ENCODE measurements at places on chromosomes 4 and X. TPM values are rescaled to one million over a fixed set of nuclear protein-coding genes. Genes with fewer than 3 reads are reported as not detected.

DNA sequence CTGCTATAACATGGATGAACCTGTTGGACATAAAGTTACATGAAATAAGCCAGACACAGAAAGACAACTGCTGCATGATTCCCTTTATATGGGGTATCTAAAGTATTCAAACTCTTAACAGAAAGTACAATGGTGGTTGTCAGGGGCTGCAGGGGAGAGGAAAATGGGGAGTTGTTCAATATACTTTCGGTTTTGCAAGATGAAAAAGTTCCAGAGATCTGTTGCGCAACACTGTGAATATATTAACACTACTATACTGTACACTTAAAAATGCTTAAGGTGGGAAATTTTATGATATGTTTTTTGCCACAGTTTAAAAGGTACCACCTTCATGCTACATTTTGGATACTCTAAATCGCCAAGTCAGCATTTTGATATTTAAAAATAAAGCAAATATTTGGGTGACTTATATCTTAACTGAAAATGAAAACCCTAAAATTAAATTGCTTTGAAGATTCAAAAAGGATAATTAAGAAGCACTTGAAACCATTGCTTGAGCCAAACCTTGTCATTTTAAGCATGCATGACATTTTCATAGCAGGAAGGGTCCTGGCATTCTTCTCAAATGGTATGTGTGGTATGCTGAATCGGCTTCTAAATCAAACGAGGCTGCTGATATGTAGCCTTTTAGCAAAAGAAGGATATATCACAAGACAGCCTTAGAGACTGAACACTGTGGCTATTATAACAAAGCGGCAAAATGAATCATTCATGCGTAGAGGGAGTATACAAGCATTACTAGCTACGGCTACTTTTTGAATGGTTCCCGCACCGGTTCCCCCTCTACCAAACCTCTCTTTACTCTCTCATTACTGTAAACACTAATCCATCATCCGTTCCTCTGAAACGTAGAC, 607.1 kb upstream of the DIPK2B start:
- no peak for DNase-seq

DNA sequence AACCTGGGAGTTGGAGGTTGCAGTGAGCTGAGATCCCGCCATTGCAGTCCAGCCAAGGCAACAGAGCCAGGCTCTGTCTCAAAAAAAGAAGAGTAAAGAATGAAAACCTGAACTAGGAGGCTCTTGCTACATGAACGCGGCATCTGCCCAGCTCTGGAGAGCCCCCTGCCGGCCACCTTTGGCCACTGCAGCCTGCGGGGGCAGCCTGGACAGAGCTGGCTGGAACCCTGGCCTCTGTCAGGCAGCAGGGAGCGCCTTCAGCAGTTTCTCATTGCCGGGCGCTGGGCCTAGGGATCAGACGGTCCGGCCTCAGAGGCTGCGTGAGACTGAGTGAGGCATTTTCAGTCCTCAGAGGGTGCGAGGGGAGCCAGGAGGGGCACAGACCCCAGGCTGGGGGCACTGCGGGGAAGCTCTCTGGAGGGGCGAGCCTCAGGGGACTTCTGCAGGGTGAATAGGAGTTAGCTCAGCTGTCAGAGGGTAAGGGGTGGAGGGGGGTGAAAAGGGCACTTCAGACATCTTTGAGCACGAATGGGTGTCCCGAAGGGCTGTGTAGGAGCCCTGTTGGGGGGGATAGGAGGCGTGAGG, 17.5 kb downstream of the DOK7 start:
- DNase-seq, result peak; percentile 79

DNA sequence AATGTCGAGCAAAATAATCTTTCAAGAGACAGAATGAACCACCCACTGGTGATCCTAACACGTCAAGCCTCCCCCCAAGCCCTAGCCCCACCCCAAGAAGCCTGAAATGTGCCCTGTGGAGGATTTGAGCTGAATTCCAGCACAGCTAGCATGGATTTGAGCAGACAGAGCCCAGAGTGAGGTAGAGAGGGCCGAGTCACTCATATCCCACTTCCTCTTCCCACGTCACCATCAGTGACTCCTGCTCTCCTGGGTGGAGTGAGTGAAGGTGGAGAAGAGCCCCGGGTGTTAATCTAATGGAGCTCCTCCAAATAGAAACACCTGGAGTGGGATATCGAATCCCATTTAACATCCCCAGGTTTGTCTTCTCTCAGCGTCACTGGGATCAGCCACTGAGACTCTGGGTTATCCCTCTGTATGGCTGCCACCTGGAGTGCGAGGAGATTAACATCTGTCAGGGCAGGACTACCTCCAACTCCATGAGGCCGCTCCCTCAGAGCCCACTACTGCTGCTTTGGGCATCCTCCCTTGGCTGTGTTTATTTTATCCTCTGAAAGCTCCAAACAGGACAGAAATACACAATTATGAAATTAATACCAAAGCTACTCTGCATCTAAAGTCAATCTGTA, 136.6 kb downstream of the NWD2 start:
- DNase-seq, result no peak

DNA sequence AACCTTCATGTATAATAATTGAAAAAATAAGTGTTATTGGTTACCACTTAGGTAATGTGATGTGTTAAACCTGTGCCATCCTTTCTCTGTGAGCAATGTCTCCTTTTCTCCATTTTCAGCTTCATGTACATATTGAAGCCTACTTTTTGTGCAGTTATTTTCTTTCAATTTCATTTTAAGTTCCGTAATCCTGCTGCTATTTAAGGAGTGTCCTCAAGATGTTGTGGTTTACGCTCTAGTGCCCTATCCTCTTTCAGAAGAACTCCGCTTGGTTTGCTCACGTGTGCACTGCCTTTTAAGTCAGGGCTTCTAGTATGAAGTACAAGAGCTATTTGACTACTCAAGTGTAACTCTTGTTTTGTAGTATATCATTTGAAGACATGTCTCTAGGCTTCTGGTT, 2253.2 kb upstream of the TENM3 start:
- DNase-seq, result no peak

- DNase-seq, result no peak
Observed at GRCh38 chr4:95641571-95641970, 92.8 kb upstream of the UNC5C start.

DNA sequence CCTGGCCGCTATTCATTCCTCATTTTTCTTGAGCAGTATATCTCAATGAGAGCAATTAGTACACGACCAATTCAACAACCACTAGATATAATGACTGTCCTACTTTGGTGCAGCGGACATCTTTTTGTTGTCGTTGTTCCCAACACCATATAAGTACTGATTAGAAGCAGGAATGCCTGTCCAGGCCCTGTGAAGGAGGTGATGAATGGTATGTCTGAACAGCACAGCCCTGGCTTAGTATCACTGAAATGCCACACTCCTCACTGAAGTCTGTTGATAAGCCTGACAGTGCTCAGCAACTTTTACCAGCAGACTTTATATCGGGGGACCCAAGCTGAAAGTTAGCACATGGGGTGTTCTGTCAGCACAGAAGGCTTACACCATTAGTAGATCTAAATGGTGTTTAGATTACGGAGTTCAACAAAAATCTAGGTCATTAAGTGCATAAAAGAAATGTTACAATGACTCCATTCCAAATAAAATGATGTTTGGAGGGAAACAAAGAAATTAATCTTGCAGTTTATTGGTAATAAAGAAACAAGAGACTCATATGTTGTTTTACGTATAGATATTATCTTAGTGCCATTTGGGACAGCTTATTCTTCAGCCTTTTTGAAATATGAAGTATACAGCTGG, 228.3 kb upstream of the TTC29 start:
- no peak for DNase-seq

GRCh38 chr4:60865273-60865672, 334.9 kb upstream of the ADGRL3 start:
- peak; percentile 50 for DNase-seq

Gene RIBC1
- polyA plus RNA-seq, result 0.89 TPM

Gene RTL3
- 1.6 TPM for polyA plus RNA-seq

Gene GAGE1
- not detected for polyA plus RNA-seq

Gene DCLK2
- 7.2 TPM for polyA plus RNA-seq

Gene ARMCX2
- 161 TPM for polyA plus RNA-seq

Gene SLC4A4
- polyA plus RNA-seq, result not detected
